ENCODE measurements at places on chromosomes 7 and 10.

- DNase-seq, result no peak
These were observed 31.0 kb downstream of the PON3 start for GRCh38 chr7:95365151-95365550.

- no peak for DNase-seq
These were observed at the start of gene TBX20 for GRCh38 chr7:35253710-35254495. TSS of gene TBX20 (minus strand) at chr7:35254100. CDS start at chr7:35253620, 480 bp downstream.

DNA sequence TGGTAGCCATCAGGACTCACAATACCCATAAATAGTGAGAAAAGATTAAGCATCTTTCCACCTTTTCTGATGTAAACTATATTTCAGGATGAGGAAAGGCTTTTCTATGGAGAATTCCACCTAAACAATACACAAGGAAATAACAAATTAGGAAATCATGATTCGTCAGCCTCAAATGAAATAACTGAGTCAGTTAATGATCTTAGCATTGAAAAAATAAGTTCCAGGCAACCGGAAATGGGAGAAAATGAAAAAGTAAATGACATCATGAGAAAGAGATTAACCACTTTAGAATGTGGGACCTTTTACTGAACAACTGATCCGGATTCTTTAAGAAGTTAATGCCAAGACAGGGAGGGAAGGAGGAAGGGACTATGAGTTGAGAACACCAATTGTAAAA lies 742.3 kb downstream of the TNS3 start:
- no peak for DNase-seq

GRCh38 chr7:5696346-5697110 lies 84.9 kb downstream of the RNF216 start:
- no peak for DNase-seq

DNA sequence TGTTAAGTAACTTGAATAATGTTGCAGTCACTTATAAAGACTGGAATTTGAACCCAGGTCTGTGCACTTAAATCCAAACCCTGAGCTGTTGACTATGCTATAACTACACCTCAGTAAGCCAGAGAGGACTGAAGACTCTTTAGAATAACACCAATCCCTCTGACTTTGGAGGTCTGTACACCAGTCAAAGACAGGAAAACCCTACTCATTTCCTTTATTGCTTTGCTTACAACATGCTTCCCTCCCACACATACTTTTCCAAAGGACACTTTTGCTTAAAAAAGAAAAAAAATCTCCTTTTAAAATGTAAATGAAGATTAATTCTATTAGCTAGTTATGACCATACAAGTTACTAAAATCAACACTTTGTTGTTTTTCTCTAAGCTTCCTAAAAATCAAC lies 184.7 kb upstream of the KCTD7 start:
- DNase-seq, result no peak

GRCh38 chr7:54637712-54638396 lies 95.7 kb downstream of the VSTM2A start:
- DNase-seq, result no peak

- DNase-seq, result no peak
These were observed 505 bp downstream of the NUDCD3 start for GRCh38 chr7:44489955-44490350.

- no peak for DNase-seq
These were observed 93.4 kb downstream of the NSUN6 start for GRCh38 chr10:18557960-18558359.

DNA sequence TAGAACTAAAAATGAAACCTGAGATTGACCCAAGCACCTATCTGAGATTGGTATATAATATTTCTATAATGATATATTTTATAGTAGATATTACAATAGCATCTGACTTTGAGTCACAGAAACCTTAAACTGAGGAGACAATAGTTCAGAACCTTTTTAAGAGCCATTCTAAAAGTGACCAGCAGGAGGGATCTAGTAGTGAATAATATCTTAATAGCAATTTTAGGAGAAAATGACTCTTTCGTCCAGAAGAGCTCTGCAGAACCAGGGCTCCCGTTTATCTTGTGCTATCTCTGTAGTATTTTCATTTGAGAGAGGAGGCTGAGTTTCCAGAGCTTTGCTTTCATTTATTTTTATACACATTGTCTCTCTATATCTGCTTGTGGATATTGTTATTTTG lies 68.1 kb downstream of the PODXL start:
- DNase-seq, result no peak

DNA sequence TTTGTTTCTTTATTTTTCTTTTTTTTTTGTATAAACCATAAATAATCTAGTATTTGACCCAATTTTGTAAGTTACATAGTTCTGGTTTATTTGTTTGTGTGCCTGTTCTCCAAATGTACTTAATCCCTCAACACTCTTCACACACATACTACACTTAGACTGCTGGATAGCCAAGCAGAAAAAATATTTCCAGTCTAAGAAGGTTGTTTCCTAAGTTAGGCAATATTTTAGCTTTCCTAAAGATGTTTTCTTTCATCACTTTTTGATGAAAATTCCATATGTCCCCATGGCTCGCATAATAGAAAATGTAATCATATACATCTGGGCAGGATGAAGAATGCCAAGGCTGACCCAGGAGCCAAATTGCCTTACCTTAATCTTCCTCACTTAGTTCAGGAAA lies 105.3 kb downstream of the PPP1R3A start:
- DNase-seq, result no peak

DNA sequence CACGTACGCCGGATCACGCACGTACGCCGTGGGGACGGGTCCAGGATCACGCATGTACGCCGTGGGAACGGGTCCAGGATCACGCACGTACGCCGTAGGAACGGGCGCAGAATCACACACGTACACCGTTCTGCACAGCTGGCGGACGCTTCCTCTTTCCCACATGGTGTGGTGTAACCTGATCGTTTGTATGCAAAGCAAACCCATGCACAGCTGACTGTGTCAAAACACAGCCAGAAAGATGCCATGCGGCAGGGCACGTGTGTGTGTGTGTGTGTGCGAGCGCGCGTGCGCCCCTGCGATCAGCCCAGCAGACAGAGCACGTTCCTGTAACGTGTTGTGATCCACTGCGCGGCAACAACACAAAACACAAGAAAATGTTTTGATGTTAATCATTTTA lies 573.6 kb downstream of the DNAJB6 start:
- DNase-seq, result no peak

- no peak for DNase-seq
These were observed 107.2 kb upstream of the NPTX2 start for GRCh38 chr7:98509836-98510235.

DNA sequence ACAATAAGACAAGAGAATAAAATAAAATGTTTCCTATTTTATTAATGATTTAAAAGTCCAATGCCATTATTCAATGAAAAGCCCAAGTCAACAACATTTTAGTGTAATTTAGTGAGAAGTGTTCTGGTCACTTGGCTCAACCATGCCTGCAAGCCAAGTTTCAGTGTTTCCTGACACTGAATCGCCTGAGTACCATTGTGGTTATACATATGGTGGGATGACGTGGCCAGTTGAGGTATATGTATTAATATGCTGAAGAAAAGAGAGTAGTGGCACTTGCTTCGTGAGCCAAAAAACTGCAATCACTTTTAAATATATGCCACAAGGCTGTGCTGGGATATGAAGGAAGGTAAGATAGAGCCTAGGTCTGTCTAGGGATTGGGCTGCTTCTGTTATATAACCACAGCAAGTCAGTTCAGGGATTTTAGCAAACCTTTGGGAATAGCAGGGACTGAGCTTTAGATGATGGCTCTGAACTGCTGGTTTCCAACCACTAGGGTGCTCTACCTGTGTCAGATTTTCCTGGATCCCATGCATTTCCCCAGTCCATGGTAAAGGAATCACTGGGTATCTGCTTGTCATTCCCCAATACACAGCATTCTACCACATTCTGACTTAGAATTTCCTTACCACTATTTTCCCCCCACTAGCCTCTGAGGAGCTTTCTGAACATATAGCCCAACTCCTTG lies 214.0 kb upstream of the PRPS1L1 start:
- DNase-seq, result no peak

DNA sequence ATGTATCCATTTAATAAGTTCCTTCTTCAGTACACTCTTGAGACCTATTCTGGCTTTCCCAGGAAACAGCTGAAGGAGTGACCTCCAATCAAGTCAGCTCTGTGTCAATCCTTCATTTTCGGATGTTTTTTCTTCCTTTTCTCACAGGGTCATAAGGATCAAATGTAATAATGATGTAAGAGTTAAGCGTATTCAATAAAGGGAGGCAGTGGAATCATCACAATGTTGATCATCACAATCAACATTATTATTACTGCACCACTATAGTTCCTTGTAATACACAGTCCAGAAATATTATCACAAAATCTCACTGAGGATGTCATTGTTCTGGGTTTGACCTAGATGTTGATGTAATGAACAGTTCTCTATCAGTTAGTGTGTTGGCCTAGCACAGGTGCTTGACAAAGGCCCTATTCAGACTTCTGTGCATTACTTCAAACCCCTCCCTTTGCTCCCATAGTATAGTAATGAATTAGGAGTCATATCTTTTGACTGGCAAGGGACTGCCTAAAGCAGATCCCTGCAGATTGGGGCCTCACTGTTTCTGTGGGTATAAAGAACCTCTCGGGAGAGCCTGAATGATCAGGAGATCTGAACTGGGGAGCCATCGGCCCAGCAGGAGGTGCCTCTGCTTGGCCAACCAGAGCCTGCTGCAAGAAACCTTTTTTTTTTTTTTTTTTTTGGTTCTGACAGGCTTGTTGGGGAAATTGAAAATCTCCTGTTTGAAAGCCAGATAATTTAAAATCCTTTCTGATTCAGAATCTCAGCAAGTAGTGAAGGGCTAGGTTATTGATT lies 100.6 kb downstream of the KAT6B start:
- no peak for DNase-seq

GRCh38 chr7:30390736-30391636 lies 87.6 kb downstream of the NOD1 start:
- no peak for DNase-seq

- DNase-seq, result no peak
These were observed 25.4 kb downstream of the ARHGAP21 start for GRCh38 chr10:24698270-24698669.

- DNase-seq, result no peak
These were observed 15.2 kb upstream of the LBX1 start for GRCh38 chr10:101244321-101245050.

- no peak for DNase-seq
These were observed 289.9 kb upstream of the SP8 start for GRCh38 chr7:21076574-21076973.

DNA sequence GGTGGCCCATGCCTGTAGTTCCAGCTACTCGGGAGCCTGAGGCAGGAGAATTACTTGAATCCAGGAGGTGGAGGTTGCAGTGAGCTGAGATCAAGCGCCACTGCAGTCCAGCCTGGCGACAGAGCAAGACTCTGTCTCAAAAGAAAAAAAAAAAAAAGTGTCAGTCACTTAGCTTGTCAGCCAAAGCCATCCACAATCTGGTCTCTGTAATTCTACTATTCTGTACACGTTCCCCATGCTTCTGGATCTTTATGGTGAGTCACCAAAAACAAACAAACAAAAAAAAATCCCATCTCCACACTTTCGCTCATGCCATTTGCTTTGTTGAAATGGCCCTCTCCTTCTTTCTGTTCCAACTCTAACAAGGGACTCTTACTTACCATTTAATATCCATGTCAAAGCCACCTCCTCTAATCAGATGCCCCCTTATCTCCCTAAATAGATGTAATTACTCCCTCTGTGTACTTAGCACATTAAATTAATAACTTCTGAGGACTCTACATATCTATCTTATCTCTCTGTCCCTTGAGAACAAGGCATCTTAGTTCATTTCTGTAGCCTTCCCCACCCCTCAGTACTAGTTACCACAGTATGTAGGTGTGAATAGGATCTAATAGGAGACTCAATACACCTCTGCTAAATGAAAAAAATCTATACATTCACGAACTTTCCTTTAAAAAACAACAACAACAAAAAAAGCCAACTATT lies 128.4 kb downstream of the ELMO1 start:
- DNase-seq, result no peak

GRCh38 chr7:31204071-31204470 lies 136.5 kb downstream of the NEUROD6 start:
- peak; percentile 89 for DNase-seq

- no peak for DNase-seq
These were observed 25.8 kb upstream of the SFMBT2 start for GRCh38 chr10:7436490-7437100.

DNA sequence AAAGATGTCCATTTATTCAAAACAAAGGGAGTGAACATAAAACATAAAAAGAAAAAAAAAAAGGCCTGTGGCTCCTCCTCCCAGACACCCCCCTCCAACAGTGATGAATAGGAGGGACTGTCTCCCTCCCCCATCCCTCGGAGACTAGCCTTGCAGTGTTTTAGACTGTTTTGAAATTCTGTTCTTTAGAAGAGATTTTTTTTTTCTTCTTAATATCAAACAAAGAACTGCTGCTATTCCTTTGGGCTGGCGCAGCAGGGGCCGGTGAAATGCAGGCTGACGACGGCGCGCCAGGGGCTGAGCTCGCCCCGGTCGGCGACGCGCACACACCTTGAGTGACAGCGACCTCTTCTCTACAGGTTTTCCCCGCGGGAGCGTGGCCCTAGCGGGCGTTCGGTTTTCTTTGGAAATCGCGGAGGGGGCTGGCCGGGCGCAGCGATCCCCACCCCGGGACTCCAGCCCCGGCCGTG lies at the start of gene LANCL2:
LANCL2 (plus strand) TSS at position 133 of the 470 bp plus-strand sequence. CDS start 689 bp downstream, outside the sequence.
- no peak for DNase-seq

GRCh38 chr10:18066947-18067346 lies 73.3 kb upstream of the CACNB2 start:
- no peak for DNase-seq

DNA sequence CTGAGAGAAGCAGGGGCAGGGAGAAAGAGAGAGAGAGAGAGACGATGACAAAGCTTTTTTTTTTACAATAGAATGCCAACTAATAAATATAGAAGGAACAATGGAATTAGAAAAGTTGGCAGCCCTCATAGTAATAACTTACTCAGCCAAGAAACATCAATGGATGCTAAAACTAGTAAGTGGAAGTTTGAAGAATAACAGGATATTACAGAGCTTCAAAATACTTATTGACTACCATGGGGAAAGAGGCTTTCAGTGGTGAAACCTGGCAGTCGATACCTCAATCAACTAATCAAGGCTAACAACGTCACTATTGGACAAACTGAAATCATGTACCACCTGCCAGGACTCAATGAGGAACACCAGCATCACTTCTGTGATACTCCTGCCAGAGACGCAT lies 100.5 kb upstream of the LRRC4 start:
- DNase-seq, result no peak

DNA sequence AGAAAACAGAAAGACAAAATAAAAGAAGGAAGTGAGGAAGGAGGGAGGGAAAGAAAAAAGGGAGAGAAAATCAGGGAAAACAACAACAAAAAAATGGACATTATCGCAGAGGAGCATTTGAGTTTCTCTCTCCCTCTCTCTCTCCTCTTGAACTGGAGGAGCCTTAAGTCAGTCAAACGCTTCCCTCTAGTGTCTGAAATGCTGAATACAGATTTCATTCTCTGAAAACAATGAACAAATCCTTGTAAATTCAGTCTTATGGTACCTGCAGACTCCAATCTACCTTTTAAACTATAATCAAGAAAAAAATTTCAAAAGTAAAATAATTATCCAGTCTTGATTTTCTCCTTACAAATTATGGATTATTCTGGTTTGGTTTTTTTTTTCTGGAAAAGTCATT lies 89.2 kb upstream of the PFKP start:
- DNase-seq, result peak; percentile 62

- no peak for DNase-seq
These were observed 23.9 kb downstream of the SEM1 start for GRCh38 chr7:96685755-96686154.
